ENCODE measurements at places on chromosomes 12 and 14. TPM values are rescaled to one million over a fixed set of nuclear protein-coding genes. Genes with fewer than 3 reads are reported as not detected.
A peak's percentile ranks its signal among the peaks of the same experiment; 100 is the strongest.

Gene DPPA3
- not detected for total RNA-seq

Gene CLEC4C
- not detected for total RNA-seq

Gene GALNT6
- 93.4 TPM for total RNA-seq

Gene PROX2
- not detected for total RNA-seq

Gene NFATC4
- total RNA-seq = 11.5 TPM

Gene AICDA
- not detected for total RNA-seq

Gene PRKAG1
- 62.1 TPM for total RNA-seq

Gene TMPRSS12
- total RNA-seq = not detected

Gene KCNJ8
- 1.0 TPM for total RNA-seq

Gene KIF5A
- total RNA-seq = not detected

DNA sequence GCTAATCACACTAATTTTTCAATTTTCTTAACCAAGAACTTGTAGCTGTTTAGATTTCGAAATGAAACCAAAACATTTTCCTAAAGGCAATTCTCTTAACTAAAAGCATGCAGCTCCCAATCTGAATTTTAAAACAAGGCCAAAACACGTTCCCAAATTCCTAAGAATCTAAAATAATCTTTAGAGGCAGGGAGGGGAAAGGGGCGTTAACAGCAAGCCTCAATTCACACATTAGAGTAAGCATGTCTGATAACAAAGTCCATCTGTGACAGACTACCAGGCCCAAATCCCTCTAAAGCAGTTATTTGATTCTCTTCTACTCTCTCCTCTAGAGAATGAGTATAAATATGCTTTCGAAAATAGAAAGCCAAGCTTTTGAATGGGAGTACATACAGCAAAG, 754 bp downstream of the ATG14 start:
- no peak for DNase-seq

- no peak for DNase-seq
These were observed 72.4 kb downstream of the RNF34 start for GRCh38 chr12:121472150-121472905.

GRCh38 chr14:36443374-36443773, 76.7 kb downstream of the NKX2-1 start:
- DNase-seq = no peak

DNA sequence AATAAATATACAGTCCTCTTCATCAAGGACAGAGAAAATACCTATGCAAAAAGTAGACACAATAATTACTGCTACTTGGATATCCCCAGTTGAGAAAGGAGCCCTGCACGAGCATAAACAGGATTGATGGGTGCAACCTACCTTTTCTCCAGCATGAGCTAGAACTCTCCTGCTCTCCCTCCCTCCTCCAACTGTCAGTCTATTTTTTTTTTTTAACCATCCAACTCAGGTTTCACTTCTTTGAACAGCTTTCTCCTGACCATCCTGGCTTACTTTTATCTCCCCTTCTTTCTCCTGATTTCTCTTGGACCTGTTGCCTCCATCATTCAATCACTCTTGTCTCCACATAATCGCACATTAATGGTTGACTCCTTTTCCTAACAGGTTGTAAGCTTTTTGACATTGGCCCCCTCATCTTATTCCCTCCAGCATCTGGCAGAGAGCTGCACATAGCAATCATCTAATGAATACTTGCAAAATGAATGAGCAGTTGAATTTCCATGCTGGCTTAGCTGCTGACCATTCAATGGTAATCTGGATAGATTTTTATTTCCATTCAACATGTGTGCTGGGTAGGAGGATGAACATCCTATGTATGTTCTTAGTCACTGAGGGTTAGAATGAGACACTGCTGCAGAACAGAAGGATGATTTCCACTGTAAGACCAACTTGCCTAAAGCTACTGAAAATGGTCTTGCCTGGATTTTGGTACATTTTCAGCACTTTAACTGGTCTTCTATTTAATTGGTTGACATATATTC, 24.4 kb downstream of the MYBPC1 start:
- DNase-seq = no peak

- DNase-seq = no peak
These were observed 54.4 kb downstream of the ANAPC7 start for GRCh38 chr12:110349096-110349495.

GRCh38 chr14:65062096-65063075, 39.9 kb downstream of the MAX start:
- peak; percentile 56 for DNase-seq

GRCh38 chr12:8612629-8613028, at the start of gene AICDA:
TSS of gene AICDA (minus strand) at chr12:8612859. CDS start at chr12:8612767, 92 bp downstream.
- DNase-seq = no peak

GRCh38 chr12:52324153-52324444, 2.9 kb upstream of the KRT83 start:
- DNase-seq = no peak

DNA sequence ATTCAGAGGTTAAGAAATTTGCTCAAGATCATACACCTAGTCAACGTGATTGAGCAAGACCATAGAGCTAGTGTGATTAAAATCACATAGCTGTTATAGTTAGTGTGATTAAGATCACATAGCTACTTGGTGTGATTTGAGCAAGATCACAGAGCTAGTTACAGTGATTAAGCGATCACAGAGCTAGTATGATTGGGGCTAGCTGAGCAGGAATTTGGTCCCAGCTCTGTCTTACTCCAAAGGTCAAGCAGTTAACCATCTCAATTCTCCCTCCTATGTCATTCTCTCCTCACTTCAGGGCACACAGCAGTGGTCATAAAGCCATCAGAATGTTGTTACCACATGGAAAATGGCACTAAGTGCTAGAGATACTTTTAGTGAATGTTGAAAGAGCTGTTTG, 158.2 kb downstream of the SPTSSA start:
- DNase-seq = no peak

DNA sequence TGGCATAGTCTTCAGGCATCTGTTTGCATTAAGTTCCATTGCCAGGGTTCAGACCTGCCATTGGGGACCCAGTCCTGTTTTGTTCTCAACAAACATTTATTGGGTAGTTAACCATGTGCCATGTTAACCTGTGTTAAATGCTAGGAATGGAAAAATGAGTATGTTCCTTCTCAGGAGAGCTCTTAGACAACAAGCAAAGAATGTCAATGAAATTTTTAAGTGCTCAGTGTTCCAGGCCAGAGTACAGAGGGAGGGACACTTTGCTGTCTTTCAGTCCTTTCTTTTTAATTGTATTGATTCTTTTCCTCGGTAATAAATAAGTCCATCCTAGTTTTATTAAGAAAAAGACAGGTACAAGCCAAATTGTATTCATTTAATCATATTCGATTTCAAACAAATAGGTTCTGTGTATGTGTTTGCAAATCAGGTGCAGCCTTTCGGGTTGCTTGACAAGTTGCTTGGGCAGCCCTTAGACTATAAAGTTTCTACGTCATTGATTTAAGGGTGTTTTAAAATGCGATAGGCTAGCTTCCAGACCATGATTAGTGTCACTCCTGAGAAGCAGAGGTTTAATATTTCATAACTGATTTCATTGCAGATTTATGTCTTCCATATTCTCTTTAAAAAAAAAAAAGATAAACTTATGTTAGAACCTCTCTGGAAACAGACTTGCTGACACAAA, 123.1 kb downstream of the DERA start:
- DNase-seq = no peak

DNA sequence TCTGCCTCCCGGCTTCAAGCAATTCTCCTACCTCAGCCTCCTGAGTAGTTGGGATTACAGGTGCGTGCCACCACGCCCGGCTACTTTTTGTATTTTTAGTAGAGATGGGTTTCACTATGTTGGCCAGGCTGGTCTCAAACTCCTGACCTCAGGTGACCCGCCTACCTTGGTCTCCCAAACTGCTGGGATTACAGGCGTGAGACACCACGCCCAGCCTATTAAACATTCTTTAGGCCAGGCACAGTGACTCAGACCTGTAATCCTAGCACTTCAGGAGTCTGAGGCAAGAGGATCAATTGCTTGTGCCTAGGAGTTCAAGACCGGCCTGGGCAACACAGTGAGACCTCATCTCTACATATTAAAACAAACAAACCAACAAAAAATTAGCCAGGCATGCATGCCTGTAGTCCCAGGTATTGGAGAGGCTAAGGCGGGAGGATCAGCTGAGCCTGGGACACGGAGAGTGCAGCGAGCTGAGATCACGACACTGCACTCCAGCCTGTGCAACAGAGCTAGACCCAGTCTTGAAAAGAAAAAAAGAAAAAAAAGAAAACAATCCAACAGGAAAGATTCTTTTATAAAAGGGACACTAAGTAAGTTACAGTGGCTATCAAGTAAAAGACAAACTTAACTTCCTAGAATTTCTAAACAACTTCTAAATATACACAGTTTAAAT, 70.2 kb downstream of the HECTD1 start:
- peak; percentile 62 for DNase-seq

DNA sequence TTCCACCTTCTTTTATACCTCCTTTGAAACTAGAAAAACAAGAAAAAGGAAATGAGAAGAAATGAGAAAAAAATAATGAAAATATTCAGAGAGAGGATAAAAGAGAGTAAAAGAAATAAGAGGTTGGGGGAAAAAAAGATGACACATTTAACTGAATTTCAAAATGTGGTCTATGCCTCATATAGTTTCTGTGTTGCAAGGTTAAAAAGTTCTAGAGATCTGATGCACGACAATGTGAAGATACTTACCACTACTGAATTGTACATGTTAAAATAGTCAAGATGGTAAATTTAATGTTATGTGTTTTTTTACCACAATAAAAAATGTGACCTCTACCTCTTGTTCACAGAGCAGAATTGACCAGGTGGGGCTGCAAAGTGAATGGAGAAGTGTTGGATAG, 314.8 kb upstream of the OR4E1 start:
- DNase-seq = no peak

DNA sequence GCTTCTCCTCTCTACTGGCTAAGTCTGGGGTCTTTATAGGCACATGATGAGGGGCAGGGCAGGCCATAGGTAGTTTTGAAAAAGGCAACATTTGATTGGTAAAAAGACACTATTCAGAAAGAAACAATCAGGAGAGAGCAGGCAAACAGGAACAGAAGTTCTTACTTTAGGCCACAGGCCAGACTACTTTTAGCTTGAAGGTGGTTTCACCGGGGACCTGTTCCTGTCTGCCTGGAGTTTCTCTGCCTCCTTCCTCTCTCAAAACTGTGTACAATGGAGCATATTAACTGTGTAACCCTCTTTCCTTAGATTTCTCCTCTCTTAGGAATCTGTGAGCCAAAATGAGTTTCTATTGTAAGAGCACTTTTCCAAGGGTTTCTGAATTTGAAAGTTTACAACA, 167.9 kb upstream of the AVPR1A start:
- DNase-seq = no peak

- peak; percentile 68 for DNase-seq
These were observed 1973.0 kb upstream of the FLRT2 start for GRCh38 chr14:83556746-83557453.

GRCh38 chr12:51867796-51868428, 19.4 kb upstream of the FIGNL2 start:
- DNase-seq = no peak

GRCh38 chr12:64743206-64743605, 16.0 kb downstream of the GNS start:
- no peak for DNase-seq

GRCh38 chr12:38516418-38516817, 199.8 kb downstream of the ALG10B start:
- DNase-seq = no peak

DNA sequence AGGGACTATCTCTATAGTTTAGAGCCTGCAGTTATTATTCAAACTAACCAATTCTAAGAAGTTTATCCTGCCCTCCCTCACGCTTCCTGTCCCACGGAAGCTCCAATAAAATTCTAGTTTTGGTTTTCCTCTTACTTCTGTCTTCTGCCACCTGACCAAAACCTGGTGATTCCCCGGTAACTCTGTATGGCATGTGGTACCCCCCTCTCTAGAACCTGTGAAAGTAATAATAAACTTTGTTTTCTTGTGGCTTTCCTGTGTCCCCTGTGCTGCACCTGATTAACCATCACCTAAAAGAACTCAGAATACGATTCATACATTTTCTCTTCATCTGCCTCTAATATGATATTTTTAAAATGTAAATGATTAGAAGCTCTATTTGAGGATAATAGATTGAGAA, 379.8 kb downstream of the APAF1 start:
- no peak for DNase-seq

DNA sequence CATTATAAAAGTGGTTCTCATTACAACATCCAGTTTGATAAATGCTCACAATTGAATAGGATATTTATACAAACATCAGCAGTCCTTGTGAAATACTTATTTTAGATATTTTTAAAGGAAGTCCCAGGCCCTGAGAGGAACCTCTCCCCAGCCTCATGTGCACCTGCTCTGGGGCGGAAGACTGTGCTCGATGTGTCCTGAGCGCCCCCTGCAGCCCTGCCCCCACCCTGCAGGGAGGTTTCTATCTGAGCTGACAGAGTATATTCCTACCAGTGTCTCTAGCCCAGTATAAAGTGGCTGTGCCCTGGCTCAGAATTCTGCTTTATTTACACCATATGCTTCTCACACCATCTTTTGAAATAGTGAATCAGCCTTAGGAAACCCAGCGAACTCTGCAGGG, 1349.1 kb downstream of the TMEM121 start:
- DNase-seq = no peak

DNA sequence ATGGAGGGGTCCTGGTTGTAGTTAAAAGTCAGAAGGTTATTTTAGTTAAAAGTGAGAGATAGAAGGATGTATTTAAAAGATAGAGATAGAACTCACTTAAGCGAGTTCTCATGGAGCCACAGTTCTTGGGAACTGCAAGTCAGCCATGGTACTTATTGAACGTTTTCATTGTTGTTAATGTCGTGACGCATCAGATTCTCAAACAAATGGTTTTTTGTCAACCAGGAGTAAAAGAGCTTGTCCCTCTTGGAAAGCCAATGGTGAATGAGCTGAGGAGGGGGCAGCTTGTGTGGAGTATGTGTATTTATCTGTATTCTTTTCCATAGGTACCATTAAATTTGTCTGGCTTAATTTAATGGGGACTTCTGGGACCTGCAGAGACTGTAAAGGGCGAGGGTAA, 68.6 kb downstream of the FIGNL2 start:
- DNase-seq = no peak

GRCh38 chr12:30515351-30515750, 180.3 kb downstream of the IPO8 start:
- DNase-seq = peak; percentile 6

DNA sequence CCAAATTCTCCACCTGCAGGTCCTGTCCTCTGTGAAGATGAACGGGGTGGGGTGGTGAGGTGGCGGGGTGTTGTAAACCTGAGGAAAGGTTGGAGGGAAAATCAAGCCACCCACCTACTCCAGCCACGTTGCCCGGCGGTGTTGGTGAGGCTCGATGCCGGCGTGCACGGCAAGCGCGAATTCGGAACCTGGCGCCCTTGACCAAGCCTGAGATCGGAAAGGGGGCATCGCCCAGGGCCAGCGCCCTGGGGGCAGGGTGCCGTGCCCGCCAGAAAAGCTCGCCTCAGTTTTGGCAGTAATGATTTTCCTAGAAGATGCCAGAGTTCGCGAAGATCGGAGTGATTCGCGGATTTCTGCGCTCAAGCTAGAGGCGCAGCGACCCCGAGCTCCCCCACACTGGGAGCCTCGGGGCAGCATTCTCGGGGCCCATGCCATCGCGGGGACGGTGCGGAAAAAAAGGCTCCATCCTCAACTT, 817 bp downstream of the STXBP6 start:
- DNase-seq = no peak

DNA sequence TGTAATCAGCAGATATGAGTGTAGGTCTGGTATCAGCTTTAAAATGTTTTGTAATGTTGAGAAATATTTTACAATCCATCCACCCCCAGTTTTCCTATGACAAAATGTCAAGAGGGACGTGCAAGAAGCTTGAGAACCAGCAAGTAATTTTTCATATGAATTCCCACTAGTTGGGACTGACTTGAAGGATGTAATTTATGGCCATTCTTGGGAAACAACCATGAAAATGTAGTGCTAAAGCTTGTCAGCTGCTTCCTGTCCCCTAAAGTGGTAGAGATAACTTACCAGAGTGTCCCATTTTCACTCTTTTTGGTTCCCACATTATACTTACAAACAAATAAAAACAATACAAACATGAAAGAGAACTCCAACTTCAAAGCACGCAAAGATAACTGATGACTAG, 63.9 kb downstream of the RERG start:
- DNase-seq = no peak
